ENCODE measurements at places on chromosomes 16 and 17. TPM values are rescaled to one million over a fixed set of nuclear protein-coding genes. Genes with fewer than 3 reads are reported as not detected.
A peak's percentile ranks its signal among the peaks of the same experiment; 100 is the strongest.

CSH1 gene
- total RNA-seq = 8.9 TPM

ZSCAN10 gene
- 0.22 TPM for total RNA-seq

C17orf78 gene
- not detected for total RNA-seq

ALDH3A1 gene
- total RNA-seq = not detected

SPATA32 gene
- not detected for total RNA-seq

TLCD3B gene
- total RNA-seq = 1.9 TPM

C17orf100 gene
- total RNA-seq = 3.1 TPM

EVPLL gene
- total RNA-seq = not detected

PLK1 gene
- 10.5 TPM for total RNA-seq

WNT3 gene
- 2.4 TPM for total RNA-seq

SLC16A11 gene
- not detected for total RNA-seq

KRTAP1-1 gene
- total RNA-seq = not detected

ATP2A3 gene
- total RNA-seq = 1.5 TPM

YPEL2 gene
- 36.2 TPM for total RNA-seq

ATPAF2 gene
- 24.8 TPM for total RNA-seq

HS3ST3A1 gene
- 7.6 TPM for total RNA-seq

KIF2B gene
- not detected for total RNA-seq

ANKRD40CL gene
- total RNA-seq = not detected

DNA sequence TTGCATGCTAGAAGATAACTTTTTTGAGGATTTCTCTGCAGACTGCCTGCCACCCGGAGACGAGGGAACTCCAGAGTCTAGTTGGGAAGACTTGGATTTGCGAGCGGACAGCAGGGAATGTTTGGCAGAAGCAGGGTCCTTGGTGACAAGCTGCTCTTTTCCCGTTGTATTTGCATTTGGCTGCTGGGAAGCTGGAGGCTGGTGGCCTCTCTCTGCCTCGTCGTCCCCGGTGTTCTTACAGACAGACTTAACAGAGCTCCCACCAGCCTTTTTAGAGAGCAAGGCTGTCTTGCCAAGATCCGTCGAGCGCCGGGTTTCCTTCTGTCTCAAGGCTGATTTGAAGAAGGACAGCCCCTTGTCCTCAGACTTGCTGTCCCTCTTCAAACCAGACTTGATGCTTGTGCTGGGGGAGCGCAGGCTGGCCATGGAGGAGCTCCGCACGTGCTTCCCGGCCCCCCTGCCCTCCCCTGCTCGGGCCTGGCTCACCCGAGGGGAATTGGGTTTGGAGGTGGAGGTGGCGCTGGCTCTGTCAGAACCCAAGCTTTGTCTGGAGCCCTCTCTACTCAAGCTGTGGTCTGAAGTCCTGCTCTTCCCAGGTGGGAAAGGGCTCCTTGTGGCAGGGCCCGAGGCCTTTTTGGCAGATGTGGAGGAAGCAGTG is 81.0 kb downstream of the USP31 start:
- DNase-seq = no peak

GRCh38 chr16:12871784-12872183 is 29.6 kb upstream of the SHISA9 start:
- DNase-seq = no peak

DNA sequence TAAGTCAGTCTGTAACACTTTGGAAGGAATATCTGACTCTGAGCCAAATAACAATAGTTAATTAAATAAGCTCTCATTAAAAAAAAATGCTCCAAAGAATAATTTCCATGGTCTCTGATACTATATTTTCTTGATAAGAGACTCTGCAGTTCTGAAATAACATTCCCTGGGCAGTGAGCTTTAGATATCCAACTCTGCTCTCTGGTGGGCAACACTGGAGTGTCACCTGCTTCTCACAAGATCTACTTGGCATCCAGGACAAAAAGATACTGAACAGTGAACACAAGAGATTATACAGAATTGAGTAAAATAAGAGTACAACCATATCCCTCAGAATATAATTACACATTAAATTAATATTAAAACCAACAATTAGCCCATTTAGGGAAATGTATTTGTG is 13.7 kb downstream of the BLMH start:
- no peak for DNase-seq

- no peak for DNase-seq
Observed at GRCh38 chr17:70332356-70333210, 163.3 kb downstream of the KCNJ2 start.

DNA sequence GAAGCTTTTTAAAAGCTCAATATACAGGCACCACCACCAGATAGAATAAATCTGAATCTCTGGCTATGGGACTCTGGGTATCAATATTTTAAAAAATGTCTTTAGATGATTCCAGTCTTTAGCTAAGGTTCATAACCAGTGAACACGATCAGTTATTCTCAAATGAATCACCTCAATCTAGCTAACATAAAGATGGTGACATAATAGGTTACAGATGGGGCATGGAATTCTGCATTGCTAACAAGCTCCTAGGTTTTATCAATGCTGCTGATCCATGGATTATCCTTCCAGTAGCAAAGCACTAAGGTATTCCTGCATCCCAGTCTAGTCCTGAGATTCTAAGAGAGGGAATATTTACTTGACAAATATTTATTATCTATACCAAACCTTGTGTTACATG is 415.5 kb upstream of the CDH11 start:
- DNase-seq = no peak

DNA sequence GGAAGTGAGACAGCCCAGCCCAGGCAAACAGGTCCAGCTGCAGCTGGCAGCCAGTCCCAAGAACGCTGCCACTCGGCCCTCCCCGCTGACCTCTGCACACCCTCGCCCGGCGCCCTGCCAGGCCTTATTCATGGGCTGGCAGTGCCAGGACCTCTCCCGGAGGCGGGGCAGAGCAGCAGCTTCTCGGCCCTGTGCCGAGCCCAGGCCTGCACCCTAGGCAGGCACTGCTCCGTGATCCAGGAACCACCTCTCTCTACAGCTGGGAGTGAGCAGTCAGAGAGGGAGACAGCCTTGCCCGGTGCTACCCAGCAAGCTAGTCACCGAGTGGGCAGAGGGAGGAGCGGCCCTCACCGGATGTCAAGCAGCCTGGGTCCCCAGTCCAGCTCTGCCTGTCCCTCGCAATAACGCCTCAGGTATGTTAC is 79.9 kb upstream of the CBX4 start:
- DNase-seq = no peak

GRCh38 chr17:43620581-43620980 is 41.1 kb downstream of the MEOX1 start:
- no peak for DNase-seq

- no peak for DNase-seq
Observed at GRCh38 chr17:30720013-30720471, 104.5 kb downstream of the CRLF3 start.

GRCh38 chr16:14186007-14186794 is 115.1 kb downstream of the MRTFB start:
- DNase-seq = peak; percentile 91

- DNase-seq = no peak
Observed at GRCh38 chr16:30721606-30722005, 22.6 kb downstream of the SRCAP start.

- DNase-seq = no peak
Observed at GRCh38 chr17:49992933-49993422, 2.0 kb downstream of the DLX3 start.

- DNase-seq = no peak
Observed at GRCh38 chr17:60594734-60595133, 5.3 kb upstream of the PPM1D start.

DNA sequence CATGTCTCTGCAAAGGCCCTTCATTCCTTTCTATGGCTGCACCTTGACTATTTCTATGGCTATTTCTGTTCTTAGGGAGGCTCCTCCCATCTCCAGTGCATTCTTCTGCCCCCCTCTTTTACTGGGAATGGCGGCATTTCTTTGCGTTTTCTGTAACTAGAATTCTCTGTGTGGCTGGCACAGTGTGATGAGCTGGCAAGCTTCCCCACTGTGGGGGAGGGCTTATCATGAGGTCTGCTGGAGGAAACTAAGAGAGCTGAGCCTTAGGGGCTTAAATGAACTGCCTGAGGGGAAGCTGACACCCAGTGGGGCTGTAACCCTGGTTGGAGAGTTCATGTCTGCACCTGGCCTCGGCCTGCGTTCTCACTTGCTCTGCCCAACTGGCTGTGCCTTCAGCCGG is 1.5 kb upstream of the CARD14 start:
- no peak for DNase-seq

DNA sequence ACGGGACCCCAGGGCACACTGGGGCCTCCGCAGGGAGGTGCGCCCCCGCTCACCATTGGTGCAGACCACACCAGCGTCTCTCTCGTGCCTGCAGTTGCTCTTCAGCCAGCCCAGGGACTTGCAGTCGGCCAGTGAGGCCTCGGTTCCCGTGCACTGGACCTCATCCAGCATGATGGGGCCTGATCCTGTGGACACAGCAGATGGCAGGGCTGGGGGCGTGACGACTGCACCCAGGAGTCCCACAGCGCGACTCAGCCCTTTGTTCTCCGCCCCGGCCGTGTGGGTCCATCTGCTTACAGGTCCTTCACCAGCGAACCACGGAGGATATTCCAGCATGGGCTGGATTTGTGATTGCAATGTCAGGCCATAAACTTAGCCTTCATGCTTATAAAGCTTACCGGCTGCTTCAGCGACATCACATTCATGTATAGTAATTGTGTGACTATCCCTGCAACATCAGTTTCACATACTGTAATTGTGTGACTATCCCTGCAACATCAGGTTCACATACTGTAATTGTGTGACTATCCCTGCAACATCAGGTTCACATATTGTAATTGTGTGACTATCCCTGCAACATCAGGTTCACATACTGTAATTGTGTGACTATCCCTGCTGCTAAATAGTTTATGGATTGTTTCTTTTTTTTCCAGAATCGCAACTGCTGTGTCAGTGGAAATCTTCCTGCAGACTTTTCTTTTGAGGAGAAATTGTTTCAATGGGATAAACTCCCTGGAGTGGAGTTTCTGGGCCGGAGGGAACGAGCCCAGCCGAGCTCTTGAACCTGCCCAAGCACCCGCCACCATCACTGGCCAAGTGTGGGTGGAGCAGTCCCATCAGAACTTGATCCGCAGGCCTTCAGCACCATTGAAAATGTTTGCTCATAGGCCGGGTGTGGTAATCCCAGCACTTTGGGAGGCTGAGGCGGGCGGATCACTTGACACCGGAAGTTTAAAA is 4.8 kb downstream of the LGALS3BP start:
- DNase-seq = peak; percentile 71

DNA sequence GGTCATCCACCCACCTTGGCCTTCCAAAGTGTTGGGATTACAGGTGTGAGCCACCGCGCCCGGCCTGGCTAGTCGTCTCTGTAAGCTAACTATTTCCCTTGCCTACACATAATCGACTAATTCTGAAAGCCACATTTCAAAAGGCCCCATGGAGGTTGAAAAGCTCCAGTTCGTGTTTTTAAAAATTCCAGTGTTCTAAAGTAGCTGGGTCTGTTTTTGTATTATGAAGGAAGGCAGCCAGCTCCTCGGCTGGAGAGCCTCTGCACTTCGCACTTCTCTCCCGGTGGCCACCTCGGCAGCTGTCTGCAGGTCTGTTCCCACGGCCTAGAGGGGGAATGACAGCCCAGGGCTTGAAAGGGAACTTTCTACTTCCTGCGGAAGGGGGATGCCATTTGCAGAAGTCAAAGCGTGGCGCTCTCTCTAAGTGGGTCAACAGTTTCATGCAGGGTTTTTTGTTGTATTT is 16.9 kb downstream of the HASPIN start:
- no peak for DNase-seq

GRCh38 chr16:86663685-86664521 is 85.6 kb downstream of the FOXL1 start:
- no peak for DNase-seq

DNA sequence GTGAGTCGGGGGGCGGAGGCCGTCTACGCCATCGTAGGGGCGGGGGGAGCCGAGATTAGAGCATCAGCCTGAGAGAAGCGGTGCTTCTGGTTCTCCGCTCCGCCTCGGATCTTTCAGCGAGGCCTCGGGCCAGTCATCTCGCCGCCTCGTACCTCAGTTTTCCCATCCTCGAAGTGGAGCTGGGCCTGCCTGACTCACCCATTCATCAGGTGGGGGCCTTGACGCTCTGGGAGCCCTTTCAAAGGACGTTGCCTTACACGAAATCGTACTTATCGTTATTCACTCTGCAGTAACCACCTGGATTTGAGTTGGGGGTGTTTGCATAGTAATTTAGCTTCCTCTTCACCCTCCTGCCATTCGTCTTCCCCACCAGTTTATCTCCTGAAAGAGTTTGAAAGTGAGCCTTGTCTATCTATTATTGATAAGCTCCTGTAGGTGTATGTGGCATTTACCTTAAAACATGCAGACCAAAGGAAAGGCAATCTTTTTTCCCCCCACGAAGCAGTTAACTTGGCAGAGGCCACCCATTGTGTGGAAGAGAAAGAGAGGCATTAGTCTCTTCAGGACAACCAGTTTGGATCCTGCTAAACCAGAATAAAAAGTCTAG is 674 bp downstream of the TAF15 start:
- DNase-seq = peak; percentile 25

DNA sequence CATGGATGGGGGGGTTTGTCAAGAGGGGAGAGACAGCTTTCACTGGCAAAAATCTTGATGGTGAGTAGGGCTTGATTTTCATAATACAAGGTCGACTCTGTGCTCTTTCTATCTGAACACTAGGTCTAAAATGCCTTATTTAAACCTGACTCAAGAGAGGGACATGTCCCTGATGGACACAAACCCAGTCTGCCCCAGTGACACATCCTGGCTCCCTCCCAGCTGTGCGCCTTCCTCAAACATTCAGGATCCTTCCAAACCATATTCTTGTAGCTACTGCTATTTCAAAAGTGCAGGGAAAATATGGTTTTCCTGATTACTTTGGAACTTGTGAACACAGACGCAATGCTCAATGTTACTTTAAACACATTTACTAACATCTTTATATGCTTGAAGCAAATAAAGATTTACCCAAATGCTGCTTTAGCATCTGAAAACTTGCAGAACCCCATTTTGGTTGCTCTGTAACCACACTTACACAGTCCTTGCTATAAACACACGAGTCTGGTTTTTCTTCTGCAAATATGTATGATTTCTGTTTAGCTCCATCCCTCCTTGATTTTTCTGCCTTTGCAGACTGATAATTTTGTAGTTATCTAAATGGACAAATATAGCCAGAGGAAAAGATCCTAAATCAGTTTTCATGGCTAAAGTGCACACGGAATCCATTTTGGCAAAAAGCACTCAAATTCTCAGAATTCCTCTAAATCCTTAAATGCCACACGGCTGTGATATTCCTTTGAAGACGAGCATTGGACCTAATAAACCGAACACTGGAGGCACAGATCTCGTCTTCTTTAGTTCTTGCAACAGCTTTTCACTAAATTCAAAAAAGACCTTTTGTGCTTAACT is 499.9 kb upstream of the ZFHX3 start:
- DNase-seq = no peak

DNA sequence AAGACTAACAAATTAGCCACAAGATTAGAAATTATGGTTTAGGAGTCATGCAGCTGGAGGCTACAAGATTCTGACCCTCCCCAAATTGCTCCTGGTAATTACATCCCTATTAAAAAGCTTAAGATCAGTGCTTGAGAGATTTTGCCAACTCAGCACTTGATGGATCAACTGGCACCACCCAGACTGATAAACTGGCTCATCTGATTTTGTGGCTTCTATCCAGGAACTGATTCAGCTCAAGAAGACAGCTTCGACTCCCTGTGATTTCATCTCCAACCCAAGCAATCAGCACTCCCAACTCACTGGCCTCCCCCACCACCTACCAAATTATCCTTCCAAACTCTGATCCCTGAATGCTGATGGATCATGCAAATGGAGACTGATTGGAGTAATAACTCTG is 94.8 kb downstream of the TNFRSF13B start:
- no peak for DNase-seq

GRCh38 chr16:15723808-15724207 is 73.8 kb downstream of the NDE1 start:
- no peak for DNase-seq

Data from astrocyte (in vitro differentiated cells and primary cell).